ENCODE measurements at places on chromosomes 5 and 9.
A peak's percentile ranks its signal among the peaks of the same experiment; 100 is the strongest.

- no peak for DNase-seq
Measured at GRCh38 chr5:133365738-133366137, 246.6 kb downstream of the FSTL4 start.

DNA sequence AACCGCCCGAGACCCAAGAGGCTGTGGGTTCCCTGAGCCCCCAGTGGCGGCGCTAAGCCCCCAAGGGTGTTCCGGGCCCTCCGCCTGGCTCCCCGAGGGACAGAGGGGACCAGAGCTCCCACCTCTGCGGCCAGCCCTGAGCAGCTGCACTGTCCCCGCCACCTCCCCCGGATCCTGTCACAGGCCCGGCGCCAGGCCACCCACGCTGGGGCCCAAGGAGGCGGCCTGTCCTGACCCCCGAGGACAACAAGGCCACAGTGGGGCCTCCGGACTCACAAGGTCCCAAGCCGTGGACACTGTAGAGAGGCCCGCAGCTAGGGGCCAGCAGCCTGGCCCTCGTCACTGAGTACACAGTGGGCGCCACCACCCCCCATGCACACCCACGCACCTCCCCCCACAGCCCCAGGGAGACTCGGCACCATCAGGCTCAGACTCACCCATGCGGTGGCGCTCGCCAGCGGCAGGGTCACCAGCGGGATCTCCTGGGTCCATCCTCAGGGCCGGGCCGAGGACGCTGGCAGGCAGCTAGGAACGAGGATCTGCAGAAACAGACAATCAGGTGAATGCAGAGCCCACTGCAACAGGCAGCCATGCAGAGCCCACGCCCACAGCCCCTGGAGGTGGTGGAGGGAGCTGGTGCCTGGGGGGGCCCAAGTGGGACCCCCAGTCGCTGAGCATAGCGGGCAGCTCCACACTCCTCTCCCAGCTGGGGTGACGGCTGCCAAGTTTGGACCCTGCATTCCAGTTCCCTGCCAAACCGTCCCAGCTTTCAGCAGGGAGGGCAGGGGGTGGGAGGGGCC is 27.9 kb downstream of the EXD3 start:
- no peak for DNase-seq

DNA sequence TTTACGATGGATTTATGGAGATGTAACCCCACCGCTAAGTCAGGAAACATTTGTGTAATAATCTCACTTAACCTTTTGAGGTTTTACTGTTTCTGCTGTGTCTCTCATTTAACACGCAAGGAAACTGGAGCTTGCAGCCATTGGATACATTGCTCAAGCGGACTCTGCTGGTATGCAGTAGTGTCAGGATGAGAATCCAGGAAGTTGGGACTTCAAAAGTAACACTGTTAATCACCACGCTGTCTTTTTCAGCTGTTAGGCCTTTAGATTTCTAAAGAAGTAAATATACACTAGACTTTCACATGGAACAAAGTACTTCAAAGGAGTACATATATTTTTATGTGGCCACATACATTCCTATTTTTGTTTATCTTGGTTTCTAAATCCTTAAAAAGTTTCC is 114.7 kb downstream of the LPAR1 start:
- no peak for DNase-seq

- DNase-seq, result no peak
Measured at GRCh38 chr5:5085381-5085780, 54.7 kb upstream of the ADAMTS16 start.

DNA sequence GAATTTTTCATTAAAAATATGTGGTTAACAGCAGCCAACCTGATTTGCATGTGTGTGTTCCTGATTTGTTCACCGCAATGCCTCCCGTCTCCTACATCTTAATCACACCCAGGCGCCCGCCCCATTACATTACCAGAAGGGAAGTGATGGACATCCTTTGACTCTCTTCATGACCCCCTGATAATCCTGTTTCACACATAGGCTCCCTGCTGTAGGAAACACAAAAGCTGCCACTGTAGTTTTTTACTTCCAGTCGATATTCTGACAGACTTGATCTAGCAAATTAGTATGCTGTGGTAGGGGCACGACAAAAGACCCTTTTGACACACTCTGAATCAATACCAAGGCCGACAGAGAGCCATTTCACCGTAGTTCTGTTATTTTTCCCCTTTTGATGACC is 287.8 kb upstream of the ISL1 start:
- no peak for DNase-seq

GRCh38 chr9:103816146-103816545 is 278.0 kb upstream of the SMC2 start:
- DNase-seq, result no peak

DNA sequence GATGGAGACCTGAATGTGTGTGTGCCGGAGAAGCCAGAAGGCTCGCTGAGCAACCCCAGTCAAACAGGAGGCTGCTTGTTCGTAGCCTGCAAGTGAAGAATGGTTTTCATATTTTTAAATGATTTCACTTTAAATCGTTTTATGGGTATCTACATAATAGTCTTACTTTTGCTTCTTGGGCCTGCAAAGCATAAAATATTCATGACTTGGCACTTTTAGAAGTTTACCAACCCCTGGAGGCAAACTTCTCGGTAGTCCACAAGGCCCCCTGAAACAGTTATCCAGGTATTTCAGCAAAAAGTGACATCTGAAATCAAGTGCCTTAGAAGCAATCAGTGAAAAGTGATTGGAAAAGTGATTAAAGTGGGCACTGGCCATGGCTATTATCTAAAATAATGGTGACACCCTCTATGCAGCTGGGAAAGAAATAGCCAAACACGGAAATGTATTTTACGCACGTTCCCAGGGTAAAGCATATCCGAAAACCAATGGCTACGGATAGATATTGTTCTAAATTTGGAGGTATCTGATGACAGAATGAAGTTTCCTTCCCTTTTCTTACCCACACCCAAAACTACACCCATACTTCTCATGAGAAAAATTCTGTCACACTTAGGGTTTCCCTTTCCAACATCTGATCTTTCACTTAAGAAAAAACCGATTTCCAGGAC is 39.0 kb downstream of the RAPGEF1 start:
- DNase-seq, result peak; percentile 88

DNA sequence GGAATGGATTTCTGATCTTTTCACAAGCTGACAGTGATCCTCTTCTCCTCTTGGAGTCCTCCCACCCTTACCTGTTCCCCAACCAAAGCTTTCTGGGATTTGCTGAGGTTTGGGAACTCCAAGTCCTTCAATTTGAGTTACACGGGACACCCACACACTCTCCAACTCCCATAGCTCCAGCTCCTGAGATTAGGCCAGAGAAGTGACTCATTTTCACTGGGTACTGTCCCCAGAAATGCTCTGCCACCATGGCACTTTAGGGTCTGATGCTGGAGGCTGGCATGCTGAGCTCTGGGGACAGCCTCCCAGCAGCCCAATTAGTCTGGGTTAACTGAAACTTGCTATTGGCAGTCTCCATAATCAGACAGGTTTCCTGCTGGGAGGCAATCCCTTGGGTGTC is 14.0 kb upstream of the HRCT1 start:
- peak; percentile 31 for DNase-seq

DNA sequence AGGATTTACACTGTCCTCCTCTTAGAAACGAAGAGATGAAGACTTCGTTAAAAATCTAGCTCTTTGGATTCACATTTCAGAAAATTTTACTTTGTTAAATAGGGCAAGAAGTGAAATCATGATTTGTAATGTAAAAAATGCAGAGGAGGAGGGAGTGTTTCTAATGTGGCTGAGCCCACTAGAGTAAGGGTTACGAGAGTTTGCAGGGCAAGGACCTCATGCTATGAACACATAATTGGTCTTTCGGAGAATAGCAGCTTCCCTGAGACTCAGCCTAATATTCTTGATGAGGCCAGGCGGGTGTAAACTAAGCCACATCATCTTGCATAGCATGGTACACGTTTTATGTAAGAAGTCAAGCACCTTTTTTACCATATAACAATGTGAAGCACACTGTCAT is 191.0 kb upstream of the ADAMTS16 start:
- DNase-seq, result no peak

- no peak for DNase-seq
Measured at GRCh38 chr9:20848490-20848889, 164.4 kb downstream of the FOCAD start.

GRCh38 chr9:14722391-14723035 is at the start of gene CER1:
CER1 (minus strand) TSS chr9:14722733; CDS start chr9:14722672, 61 bp downstream.
- DNase-seq, result no peak

DNA sequence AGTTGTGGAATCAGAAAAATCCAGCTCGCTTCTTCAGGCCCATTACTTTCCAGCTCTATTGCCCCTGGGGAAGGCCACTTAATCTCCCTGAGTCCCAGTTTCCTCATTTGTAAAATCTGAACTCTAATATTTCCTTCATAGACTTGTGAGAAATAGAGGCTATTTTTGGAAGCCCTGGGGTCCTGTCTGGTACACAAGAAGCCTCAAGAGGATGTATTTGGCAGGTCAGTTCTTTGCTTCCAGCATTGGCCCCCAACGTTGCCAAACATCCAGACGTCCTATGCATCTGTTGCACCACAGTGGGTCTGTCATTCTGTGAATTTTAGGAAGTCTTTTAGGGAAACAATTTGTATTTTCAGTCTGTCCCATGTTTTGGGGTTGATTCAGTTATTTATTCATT is 525.9 kb downstream of the EBF1 start:
- DNase-seq, result no peak

DNA sequence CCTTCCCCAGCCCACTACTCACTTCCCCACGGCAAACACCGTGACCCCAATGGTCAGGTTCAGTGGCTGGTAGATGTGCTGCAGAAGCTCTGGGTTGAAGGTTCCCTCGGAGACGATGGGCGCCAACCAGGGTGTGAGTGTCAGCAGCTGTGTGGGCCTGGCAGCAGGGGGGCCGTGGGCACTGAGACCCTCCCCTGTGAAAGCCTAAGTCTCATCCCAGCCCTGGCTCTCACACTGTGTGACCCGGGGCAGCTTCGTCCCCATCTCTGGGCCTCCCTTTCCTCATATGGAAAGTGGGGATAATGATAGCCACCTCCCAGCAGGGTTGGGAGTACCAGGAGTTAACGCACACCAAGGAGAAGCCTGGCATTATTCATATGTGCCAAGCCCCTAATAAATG is 8.6 kb downstream of the GBGT1 start:
- no peak for DNase-seq

- DNase-seq, result no peak
Measured at GRCh38 chr9:134492281-134492691, 149.3 kb upstream of the COL5A1 start.

- DNase-seq, result no peak
Measured at GRCh38 chr9:121219530-121219929, 17.9 kb upstream of the RAB14 start.

GRCh38 chr9:137113385-137114159 is 961 bp downstream of the DPP7 start:
- DNase-seq, result no peak

DNA sequence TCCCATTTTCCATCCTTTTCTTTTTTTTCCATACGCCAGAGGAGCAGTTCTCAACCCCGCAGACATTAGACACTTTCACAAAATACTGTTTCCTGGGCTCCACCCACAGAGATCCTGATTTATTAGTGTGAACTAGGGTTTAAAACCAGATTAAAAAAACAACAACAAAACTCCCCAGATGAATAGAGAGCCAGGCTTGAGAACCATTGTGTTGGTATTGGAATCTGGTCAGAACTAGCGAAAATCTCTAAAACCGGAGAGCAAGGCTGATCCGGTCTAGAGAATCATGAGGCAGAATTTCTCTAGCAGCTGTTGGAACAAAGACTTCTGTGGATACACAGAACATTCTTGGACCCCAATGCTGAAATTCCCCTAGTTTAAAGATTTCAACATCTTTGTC is 173.0 kb downstream of the PCSK1 start:
- DNase-seq, result no peak

- DNase-seq, result no peak
Measured at GRCh38 chr9:26812217-26812616, 80.4 kb downstream of the CAAP1 start.

DNA sequence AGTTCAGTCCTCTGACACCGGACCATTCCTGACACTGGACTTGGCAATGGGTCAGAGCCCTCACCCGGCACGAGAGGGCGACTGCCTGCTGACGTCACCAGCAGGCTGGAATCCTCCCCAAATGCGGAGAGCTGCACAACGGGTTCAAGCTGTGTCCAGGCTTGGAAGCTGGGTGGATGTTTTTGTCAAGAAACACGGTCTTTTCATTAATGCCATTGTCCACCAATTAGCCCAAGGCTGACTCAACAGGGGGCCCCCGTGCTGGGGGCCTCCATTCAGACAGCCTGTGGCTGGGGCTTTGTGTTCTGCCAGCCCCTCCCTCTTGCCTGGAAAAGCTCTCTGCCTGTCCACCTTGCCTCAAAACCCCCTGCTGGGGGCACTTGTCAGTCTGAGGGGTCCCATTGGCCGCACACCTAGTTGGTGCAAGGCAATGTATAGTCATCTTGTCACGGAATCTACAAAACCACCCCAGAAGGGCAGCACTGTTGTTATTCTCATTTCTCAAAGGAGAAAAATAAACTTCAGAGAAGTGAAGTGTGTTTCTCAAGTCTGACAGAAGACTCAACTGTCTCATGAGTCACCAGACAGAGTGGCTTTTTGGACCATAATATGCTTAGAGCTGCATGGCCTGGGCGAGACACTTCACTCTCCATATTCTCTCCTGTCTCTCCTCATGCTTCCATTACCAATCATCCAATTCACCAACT is 24.6 kb downstream of the NDUFA8 start:
- DNase-seq, result no peak

- no peak for DNase-seq
Measured at GRCh38 chr5:112733586-112733985, 4.1 kb upstream of the APC start.

GRCh38 chr5:473551-474192 is 30.7 kb downstream of the EXOC3 start:
- DNase-seq, result no peak

- DNase-seq, result no peak
Measured at GRCh38 chr9:5579881-5580280, 49.0 kb upstream of the RIC1 start.

GRCh38 chr5:4373051-4373820 is 766.9 kb upstream of the ADAMTS16 start:
- no peak for DNase-seq

Data from inflammatory macrophage treated with lipopolysaccharide for 1 hour (primary cell).